ENCODE measurements at places on chromosomes 5 and 9. TPM values are rescaled to one million over a fixed set of nuclear protein-coding genes. Genes with fewer than 3 reads are reported as not detected.

Gene SLCO6A1
- total RNA-seq: not detected

Gene ADCY2
- 0.35 TPM for total RNA-seq

Gene PDE6A
- total RNA-seq: not detected

Gene C9
- total RNA-seq: not detected

Gene RNF183
- total RNA-seq: not detected

All from HT1080 (cell line).